ENCODE measurements at places on chromosomes 12 and 14. TPM values are rescaled to one million over a fixed set of nuclear protein-coding genes. Genes with fewer than 3 reads are reported as not detected.

The KRT75 gene
- not detected for total RNA-seq

The PTMS gene
- 93.3 TPM for total RNA-seq

The RPL10L gene
- not detected for total RNA-seq

The SLC6A13 gene
- not detected for total RNA-seq

The MAP1LC3B2 gene
- 1.4 TPM for total RNA-seq

The SLC35E3 gene
- 14.6 TPM for total RNA-seq

The KRT6B gene
- not detected for total RNA-seq

The CSRP2 gene
- 15.5 TPM for total RNA-seq

The SERPINA10 gene
- not detected for total RNA-seq

The NDRG2 gene
- total RNA-seq, result 285 TPM

The CCND2 gene
- 56.1 TPM for total RNA-seq

The TMEM132C gene
- total RNA-seq, result 0.83 TPM

The RDH11 gene
- 29.6 TPM for total RNA-seq

The SIX6 gene
- total RNA-seq, result not detected

The LHX5 gene
- not detected for total RNA-seq

The PGF gene
- 2.4 TPM for total RNA-seq

The TBK1 gene
- 55.2 TPM for total RNA-seq

The ZNF385A gene
- 19.9 TPM for total RNA-seq

The NR1H4 gene
- total RNA-seq, result not detected

The MYRFL gene
- 0.44 TPM for total RNA-seq

The BBS10 gene
- 6.7 TPM for total RNA-seq

The IL26 gene
- total RNA-seq, result not detected

The MYH6 gene
- total RNA-seq, result not detected

The EDDM3A gene
- total RNA-seq, result not detected

The ACOT6 gene
- not detected for total RNA-seq

The FBLN5 gene
- total RNA-seq, result 104 TPM

The SLC4A8 gene
- total RNA-seq, result 9.1 TPM

The HOXC12 gene
- not detected for total RNA-seq

The NYNRIN gene
- total RNA-seq, result 13.0 TPM

The CMA1 gene
- total RNA-seq, result not detected

The KRT71 gene
- not detected for total RNA-seq

The RFLNA gene
- not detected for total RNA-seq

The HOXC4 gene
- 1.8 TPM for total RNA-seq

The KRT74 gene
- not detected for total RNA-seq

The ADAM20 gene
- 1.2 TPM for total RNA-seq

The WNT1 gene
- not detected for total RNA-seq

The GPR84 gene
- total RNA-seq, result 5.1 TPM

The CCDC175 gene
- total RNA-seq, result 0.34 TPM

The DDN gene
- total RNA-seq, result 0.59 TPM

The CCDC177 gene
- total RNA-seq, result not detected

The MGP gene
- total RNA-seq, result 65.5 TPM

The ASCL1 gene
- total RNA-seq, result not detected

The ERP27 gene
- 5.0 TPM for total RNA-seq

The GNS gene
- total RNA-seq, result 154 TPM

The GARIN6 gene
- total RNA-seq, result not detected

The CAPZA3 gene
- not detected for total RNA-seq

The DNAH10 gene
- 1.2 TPM for total RNA-seq

The CD4 gene
- total RNA-seq, result 104 TPM

The KLRC1 gene
- total RNA-seq, result 2.2 TPM

The ADCY6 gene
- 13.8 TPM for total RNA-seq

The SERPINA1 gene
- total RNA-seq, result 238 TPM

The LBHD2 gene
- total RNA-seq, result not detected

The OR6C2 gene
- total RNA-seq, result not detected

The DIO2 gene
- 6.3 TPM for total RNA-seq

The ZDHHC17 gene
- total RNA-seq, result 63.7 TPM

The MGAT2 gene
- 37.3 TPM for total RNA-seq

The REP15 gene
- 1.9 TPM for total RNA-seq

The KIF5A gene
- total RNA-seq, result 0.09 TPM

Data from spleen (tissue), 13 donors.